T-helper 9 cell (primary cell): ENCODE measurements at places on chromosomes 11 and 22.

GRCh38 chr11:27916541-27917100 lies 191.3 kb downstream of the KIF18A start:
- no peak for DNase-seq

- no peak for DNase-seq
These were observed 12.4 kb downstream of the PICK1 start for GRCh38 chr22:38069372-38070249.

GRCh38 chr11:44776551-44777208 lies 49.9 kb downstream of the TSPAN18 start:
- no peak for DNase-seq

GRCh38 chr11:34509336-34509876 lies 4.2 kb downstream of the ELF5 start:
- DNase-seq = no peak

DNA sequence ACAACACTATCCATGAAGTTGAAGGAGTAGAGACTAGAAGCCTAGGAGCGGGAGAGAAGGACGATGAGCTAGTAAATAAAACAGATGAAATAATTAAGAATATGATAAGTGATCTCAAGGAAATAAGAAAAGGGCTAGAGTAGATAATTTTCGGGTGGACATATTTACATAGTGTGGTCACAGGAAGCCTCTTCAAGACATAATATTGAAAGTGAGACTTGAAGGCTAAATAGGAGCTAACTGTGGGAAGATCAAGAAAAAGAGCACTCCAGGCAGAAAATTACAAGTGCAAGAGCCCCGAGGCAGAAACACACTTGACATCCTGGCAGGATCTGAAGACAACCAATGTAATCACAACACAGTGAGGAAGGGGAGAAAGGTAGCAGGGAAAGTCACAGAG lies 11.9 kb upstream of the PPFIBP2 start:
- no peak for DNase-seq

- DNase-seq = no peak
These were observed 126.3 kb downstream of the SLC1A2 start for GRCh38 chr11:35293035-35293434.
